Muscle of leg (tissue), 16 donors: ENCODE measurements at places on chromosomes 5 and 9. TPM values are rescaled to one million over a fixed set of nuclear protein-coding genes. Genes with fewer than 3 reads are reported as not detected.

LHFPL2 gene
- 61.3 TPM for total RNA-seq

C5orf58 gene
- not detected for total RNA-seq

PSMD5 gene
- 19.4 TPM for total RNA-seq

SLC6A7 gene
- 0.35 TPM for total RNA-seq

VCP gene
- total RNA-seq, result 188 TPM

GFI1B gene
- 0.13 TPM for total RNA-seq

PNPLA7 gene
- total RNA-seq, result 0.80 TPM

ADAMTSL2 gene
- 4.7 TPM for total RNA-seq

DNA sequence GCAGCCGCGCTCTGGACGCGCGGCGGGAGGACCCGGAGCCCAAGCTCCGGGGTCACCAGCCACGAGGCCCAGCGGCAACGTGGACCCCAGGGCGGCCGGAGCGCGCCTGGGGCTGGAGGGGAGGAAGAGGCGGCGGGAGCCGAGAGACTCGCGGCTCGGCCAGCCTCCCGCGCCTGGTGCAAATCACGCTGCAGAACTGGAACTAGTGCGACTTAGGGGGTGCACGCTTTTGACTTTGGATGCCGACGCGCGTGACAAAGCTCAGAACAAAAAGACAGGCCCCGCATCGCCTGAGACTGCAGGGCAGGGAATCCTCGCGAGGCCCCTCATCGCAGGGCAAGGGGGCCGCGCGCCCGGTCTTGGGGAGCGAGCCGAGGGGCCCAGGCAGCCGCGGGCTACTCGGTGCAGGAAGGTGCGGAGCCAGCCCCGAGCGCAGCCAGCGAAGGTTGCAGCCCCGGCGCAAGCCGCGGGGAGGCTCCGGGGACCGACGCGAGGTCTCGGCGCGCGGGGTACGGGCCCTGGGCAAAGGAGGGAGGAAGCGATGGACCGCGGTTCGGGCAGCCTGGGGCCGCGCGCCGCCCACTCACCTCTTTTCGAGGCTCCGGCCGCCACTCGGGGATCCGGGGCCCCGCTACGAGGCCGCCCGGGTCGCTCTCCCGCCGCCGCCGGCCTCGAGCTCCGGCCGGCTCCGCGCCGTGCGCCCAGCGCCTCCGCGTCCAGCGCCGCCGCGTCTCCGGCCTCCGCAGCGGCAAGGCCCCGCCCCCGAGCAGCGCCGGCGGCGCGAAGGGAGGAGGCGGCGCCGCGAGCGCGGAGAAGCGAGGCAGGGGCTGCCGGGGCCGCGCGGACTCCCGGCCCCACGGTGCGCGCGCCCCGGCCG lies at the start of gene GOLM1:
TSS of gene GOLM1 (minus strand) at position 735 of the 877 bp plus-strand sequence. CDS start 20,238 bp downstream, outside the sequence.
- H3K36me3 ChIP-seq, result no peaks in the 10 kb centered on the region
- DNase-seq, result peak; percentile 89
- H3K27me3 ChIP-seq, result no peaks in the 10 kb centered on the region
- peak within 1 kb of the TSS; percentile 86 for H3K27ac ChIP-seq
- peak within 1 kb of the TSS; percentile 74 for H3K4me3 ChIP-seq

DNA sequence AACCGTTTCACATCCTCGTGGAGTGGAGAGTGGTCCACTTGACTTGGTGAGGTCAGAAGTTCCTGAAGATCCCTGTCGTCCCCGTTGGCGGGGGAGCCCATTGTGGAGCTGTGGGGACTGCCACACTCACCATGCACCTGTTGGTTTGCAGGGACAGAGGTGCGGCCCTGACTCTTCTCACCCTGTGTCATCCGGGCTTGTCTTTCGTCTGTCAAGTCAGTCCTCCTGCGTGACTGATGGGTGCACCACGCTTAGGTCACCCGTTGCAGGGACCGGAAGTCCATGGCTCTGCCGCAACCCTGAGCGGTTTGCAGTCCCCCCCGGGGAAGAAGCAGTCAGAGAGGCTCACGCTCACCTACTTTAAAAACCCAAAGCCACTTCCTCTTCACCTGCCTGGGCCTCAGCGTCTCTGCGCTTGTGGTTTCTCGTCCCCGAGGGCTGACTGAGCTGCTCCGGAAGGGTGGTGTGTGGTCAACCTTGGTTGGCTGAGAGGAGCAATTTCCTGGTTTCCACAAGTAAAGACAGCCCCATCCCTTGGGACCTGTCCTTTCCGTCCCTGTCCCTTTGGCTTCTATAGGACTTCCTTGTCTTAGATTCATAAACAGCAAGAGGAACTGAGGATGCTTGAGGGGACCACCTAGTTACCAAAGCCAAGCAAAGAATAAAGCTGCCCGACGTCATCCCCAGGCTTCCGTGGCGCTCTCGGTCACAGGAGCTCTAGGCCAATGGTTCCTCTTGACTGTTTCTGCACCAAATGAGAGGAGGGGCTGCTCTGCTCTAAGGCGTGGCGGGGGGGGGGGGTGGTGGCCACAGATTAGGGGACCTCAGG lies 53.2 kb downstream of the USP20 start:
- peak overlapping the region; percentile 78 for H3K27ac ChIP-seq
- peaks cover 40% of the 10 kb centered on the region for H3K4me1 ChIP-seq
- no peak overlapping the region for H3K4me3 ChIP-seq
- peaks cover 3% of the 10 kb centered on the region for H3K27me3 ChIP-seq

- no peaks in the 10 kb centered on the region for H3K36me3 ChIP-seq
- no peak for DNase-seq
- H3K27me3 ChIP-seq, result no peaks in the 10 kb centered on the region
- no peak overlapping the region for H3K4me3 ChIP-seq
- peaks cover 38% of the 10 kb centered on the region for H3K4me1 ChIP-seq
- H3K27ac ChIP-seq, result no peak overlapping the region
Observed at GRCh38 chr5:36659411-36659810, 53.0 kb downstream of the SLC1A3 start.

GRCh38 chr5:83156001-83156400 lies 78.7 kb downstream of the XRCC4 start:
- no peaks in the 10 kb centered on the region for H3K36me3 ChIP-seq
- no peaks in the 10 kb centered on the region for H3K27me3 ChIP-seq
- no peak overlapping the region for H3K27ac ChIP-seq

GRCh38 chr9:116543731-116544400 lies 143.2 kb upstream of the TRIM32 start:
- no peak overlapping the region for H3K27ac ChIP-seq
- no peaks in the 10 kb centered on the region for H3K36me3 ChIP-seq
- no peaks in the 10 kb centered on the region for H3K4me1 ChIP-seq
- no peaks in the 10 kb centered on the region for H3K27me3 ChIP-seq
- peak; percentile 27 for DNase-seq

DNA sequence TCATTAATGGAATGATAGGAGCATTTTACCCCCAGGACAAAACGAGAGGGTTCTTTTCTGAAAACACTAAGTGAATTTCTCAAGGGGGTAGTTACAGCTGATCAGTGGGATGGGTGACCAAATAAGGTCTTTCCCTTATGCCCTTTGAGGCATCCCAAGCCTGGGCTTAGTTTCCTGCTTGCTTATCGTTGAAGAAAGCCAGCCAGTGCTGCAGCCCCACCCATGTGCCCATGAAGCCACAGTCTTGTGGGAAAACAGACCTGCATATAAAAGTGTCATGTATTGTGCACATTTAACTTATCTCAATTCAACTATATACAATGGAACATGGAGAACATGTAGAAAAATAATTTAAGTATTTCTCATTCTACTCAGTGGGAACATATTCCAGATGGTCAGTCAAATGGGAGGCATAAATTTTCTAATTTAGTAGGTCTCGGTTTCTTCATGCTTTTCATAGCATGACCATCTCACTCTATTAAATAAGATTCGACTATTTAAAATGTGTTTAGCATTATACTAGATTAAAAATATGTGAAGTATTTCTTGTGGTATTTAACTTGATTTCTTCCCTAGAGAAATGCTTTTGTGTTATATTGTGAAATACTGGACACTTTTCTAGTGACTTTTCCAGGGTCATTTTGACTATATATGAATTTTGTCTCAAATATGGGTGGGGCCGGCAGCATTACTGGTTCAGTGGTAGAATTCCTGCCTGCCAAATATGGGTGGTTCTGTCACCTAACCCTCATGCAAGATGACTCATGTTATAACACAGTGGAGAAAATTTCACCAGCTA lies 189.7 kb upstream of the SGCD start:
- no peak overlapping the region for H3K27ac ChIP-seq
- no peak overlapping the region for H3K4me3 ChIP-seq
- no peaks in the 10 kb centered on the region for H3K36me3 ChIP-seq

DNA sequence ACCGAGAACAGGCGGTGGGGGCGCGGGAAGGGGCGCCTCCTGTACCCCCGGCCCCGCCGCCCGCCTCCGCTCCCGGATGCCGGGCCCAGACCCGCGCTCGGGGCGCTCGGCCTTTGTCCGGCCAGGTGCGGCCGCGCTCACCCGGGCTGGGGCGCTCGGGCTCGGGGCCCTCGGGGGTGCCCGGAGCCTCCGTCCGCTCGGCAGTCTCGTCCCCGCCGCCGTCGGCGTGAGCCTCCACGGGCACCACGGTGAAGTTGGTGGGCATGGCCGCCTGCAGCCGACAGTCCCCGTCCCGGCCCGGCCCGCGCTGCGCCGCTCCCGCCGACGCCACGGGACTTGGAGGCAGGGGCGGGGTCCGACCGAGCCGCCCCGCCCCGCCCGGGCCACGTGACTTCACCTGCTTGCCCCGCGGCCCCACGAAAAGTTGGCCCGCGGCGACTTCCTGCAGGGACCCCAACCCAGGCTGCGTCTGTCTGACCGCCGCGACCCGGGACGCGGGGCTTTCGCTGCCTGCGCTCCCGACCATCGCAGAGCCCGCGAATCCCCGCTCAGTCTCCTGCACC lies at the start of gene SLC12A7:
TSS of gene SLC12A7 (minus strand) at position 337 of the 563 bp plus-strand sequence. CDS start at position 265, 72 bp downstream.
- peak within 1 kb of the TSS; percentile 77 for H3K27ac ChIP-seq
- peaks cover 62% of the 10 kb centered on the region for H3K4me1 ChIP-seq
- DNase-seq, result no peak
- H3K36me3 ChIP-seq, result peaks cover 3% of the 10 kb centered on the region
- peaks cover 23% of the 10 kb centered on the region for H3K27me3 ChIP-seq
- H3K4me3 ChIP-seq, result peak within 1 kb of the TSS; percentile 72

DNA sequence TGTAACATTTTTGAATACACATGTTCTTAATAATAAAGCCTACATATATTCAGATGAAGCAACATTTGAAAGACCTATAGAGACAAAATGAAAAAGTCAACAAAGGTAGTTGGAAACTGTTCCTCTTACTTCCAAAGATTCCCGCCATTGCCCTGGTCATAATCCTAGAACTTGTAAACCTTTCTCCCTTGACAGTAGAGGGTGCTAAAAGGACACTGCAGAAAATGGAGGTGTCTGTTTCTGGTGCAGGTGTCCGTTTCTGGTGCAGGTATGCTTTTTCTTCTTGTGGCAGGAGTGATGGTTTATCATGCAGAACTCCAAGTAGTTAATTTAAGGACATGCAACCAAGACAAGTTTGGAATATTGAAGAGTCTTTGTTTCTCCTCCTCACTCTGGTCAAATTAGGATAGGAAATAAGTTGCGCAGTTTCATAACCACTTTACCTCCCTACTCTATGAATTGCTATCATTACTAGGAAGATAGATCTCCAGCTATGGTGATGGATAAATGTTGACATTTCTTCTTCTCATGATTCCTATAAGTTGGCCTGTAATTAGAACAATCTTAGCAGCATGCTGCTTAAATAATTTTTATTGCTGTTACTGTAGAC lies 56.0 kb upstream of the FAM174A start:
- H3K36me3 ChIP-seq, result no peaks in the 10 kb centered on the region
- no peak overlapping the region for H3K4me3 ChIP-seq
- no peak overlapping the region for H3K27ac ChIP-seq
- H3K27me3 ChIP-seq, result no peaks in the 10 kb centered on the region

- H3K36me3 ChIP-seq, result no peaks in the 10 kb centered on the region
- peaks cover 8% of the 10 kb centered on the region for H3K4me1 ChIP-seq
Observed at GRCh38 chr5:17228821-17229291, 11.4 kb downstream of the BASP1 start.

- H3K36me3 ChIP-seq, result no peaks in the 10 kb centered on the region
- no peak overlapping the region for H3K4me3 ChIP-seq
- H3K27me3 ChIP-seq, result no peaks in the 10 kb centered on the region
Observed at GRCh38 chr9:109584205-109584604, 86.1 kb upstream of the PTPN3 start.

- DNase-seq, result no peak
- H3K4me3 ChIP-seq, result no peak overlapping the region
- no peak overlapping the region for H3K27ac ChIP-seq
- H3K4me1 ChIP-seq, result no peaks in the 10 kb centered on the region
- H3K36me3 ChIP-seq, result no peaks in the 10 kb centered on the region
- H3K27me3 ChIP-seq, result peaks cover 31% of the 10 kb centered on the region
Observed at GRCh38 chr5:175880797-175881312, 9.5 kb downstream of the CPLX2 start.

DNA sequence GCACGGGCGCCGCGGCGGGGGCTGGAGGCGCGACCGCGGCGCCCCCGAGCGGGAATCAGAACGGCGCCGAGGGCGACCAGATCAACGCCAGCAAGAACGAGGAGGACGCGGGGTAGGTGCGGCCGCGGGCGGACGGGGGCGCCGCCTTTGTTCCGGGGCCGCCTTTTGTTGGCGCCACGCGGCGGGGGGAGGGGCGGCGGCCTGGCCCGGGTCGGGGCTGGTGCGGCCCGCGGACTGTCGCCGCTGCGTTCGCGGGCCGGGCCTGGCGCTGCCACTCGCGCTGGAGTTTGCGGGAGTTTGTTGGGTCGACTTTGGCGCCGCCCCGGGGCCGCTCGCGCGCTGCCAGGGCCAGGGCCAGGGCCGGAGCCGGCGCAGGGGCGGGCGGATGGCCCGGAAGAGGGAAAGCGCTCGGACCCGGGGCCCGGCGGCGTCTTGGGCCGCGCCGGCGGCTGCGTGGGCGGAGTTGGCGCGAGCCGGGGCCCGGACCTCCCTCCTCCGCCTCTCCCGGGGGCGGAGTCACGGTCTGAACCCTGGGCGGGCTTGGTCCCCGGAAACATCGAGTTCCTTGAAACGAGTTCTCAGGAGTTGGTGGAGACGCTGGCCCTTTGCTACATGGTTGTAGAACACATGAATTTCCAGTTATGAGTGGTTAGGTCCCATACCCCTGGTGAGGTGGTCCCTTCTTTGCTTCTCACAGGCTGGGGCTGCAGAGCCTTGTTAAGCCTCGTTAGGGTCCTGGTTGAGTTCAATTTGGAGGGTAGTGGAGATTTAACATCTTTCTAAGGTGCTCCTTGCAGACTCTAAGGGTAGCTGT lies 809 bp downstream of the HNRNPAB start:
- no peaks in the 10 kb centered on the region for H3K27me3 ChIP-seq
- peak; percentile 85 for DNase-seq
- peak overlapping the region; percentile 67 for H3K27ac ChIP-seq

DNA sequence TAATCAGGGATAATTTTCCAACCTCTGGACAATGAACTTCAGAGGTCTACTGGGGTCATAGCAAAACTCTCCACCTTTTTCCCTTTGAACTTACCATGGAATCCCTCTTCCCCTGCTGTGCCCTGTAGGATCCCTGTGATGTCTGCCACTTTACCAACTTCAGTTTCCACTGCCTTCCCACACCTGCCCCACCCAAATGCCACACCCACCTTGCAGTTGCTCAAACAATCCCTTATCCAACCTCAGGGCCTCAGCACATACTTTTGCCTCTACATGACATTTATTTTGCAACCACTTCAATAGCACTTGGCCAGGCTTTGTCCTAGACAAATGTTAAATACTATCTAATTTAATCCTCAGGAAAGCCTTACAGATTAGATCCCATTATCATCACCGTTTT lies 463.7 kb upstream of the WWC1 start:
- no peaks in the 10 kb centered on the region for H3K36me3 ChIP-seq
- no peaks in the 10 kb centered on the region for H3K4me1 ChIP-seq
- no peak overlapping the region for H3K4me3 ChIP-seq
- no peaks in the 10 kb centered on the region for H3K27me3 ChIP-seq
- no peak for DNase-seq
- H3K27ac ChIP-seq, result no peak overlapping the region

GRCh38 chr9:114938687-114939575 lies 8.5 kb upstream of the TNFSF8 start:
- no peaks in the 10 kb centered on the region for H3K36me3 ChIP-seq
- no peak overlapping the region for H3K4me3 ChIP-seq
- H3K27ac ChIP-seq, result no peak overlapping the region
- peaks cover 3% of the 10 kb centered on the region for H3K4me1 ChIP-seq
- DNase-seq, result peak; percentile 68
